HS-5 (cell line): ENCODE measurements at places on chromosomes 12 and 14.

GRCh38 chr14:58571769-58572472, 65.8 kb upstream of the DACT1 start:
- DNase-seq: peak; percentile 32

DNA sequence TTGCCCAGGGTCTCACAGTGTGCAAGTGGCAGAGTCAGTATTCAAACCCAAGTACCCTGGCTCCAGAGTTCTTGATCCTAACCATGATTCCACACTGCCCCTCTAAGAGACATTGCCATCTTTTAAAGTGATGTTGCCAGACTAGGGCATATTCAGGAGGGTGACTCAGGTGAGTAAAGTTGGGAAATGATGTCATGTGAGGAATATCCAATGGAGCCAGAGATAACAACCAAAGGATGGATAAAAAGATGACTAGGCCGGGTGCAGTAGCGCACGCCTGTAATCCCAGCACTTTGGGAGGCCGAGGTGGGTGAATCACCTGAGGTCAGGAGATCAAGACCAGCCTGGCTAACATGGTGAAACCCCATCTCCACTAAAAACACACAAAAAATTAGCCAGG, 85.6 kb downstream of the SMOC1 start:
- DNase-seq: no peak

- DNase-seq: no peak
Measured at GRCh38 chr14:100065111-100065871, at the start of gene EVL. Gene EVL, plus strand, starts transcription at chr14:100065422. Its CDS starts 79 bp downstream, at chr14:100065501.

- DNase-seq: no peak
Measured at GRCh38 chr14:56100556-56100955, 17.7 kb upstream of the PELI2 start.

DNA sequence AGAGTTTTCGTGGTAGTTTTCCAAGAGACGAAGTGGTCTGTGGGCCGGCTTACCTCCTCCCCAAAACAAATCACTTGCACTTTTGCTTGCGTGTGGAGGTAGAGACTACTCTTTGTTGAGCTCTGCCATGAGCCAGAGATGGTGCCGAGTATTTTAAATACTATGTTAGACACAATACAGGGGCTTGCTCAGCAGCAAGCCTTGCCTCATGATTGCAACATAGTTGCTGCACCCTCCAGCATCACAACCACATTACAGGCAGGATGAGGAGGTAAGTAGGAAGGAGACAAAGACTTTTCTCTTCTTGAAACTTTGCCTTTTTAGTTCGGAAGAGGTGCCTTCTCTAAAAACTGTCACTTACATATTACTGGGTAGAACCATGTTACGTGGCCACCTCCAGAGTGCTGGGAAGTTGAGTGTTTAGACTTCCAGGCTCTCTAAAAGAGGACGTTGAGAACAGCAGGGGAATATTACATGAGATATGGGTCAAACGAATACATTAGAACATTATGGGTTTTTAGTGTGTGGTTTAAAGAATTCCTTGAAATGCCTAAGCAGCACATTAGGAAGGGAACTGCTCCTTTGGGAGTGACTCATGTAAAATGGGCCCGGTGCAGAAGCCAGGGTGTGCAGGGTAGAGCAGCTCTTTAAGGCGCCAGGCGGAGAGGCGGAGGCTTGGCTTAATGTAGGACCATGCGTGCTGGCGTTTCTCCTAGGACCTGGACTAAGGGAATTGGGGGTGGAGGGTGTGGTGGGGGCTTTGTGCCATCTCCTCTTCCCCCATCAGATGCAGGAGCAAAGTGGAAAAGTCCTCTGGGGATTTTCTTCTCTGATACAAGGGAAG, 110.6 kb upstream of the PRMT8 start:
- DNase-seq: no peak

DNA sequence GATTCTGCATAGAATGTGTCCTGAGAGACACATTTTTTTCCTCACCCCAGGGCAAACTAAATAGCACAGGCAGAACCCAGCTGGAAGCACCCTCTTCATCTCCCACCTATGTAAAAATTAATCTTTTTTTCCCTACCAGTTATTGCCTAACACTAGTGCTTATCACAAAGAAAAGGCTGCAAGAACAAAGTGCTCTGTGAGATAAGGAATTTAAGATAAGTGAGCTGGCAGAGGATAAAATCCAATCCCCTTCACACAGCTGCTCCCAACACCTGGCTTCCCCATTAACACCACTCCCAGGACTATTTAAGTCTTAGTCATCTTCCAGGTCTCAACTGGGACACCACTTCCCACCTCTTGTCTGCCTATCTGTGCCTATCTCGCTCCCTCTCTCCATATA, 75.2 kb downstream of the TTC9 start:
- no peak for DNase-seq

DNA sequence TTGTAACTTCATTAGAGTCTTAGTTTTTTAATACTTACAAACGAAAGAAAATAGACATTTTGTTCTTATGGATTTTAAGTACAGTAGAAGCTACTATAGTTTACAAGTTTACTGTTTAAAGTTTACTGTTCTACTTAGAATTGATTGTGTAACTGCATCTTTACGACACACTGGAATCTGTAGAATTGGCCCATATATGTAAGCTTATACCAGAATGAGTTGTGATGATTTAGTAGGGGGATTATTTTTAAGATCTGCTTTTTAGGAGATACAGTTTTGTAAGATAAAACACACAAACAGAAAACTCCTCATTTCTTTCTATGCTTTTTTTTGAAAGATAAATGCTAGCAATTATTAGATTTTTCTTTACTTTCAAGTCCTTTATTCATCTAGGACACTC, 30.2 kb upstream of the NAV3 start:
- DNase-seq: no peak

DNA sequence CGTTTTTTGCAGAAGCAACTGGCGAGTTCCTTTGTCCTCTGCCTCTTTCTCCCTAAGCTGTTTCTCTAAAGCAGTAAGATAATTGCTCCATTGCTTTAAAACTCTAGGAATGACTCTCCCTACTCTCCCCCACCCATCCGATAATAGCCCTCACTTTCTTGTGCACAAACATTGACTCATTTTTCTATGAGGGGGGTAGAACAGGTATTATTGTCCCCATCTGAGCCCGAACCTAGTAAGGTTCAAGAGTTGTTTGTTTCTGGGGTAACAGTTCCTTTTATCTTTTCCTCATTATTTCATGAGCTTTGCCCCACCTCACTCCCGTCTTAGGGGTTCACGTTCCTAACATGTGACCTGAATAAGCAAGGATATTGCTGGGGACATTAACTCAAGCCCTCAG, 190.6 kb downstream of the EMP1 start:
- DNase-seq: no peak

DNA sequence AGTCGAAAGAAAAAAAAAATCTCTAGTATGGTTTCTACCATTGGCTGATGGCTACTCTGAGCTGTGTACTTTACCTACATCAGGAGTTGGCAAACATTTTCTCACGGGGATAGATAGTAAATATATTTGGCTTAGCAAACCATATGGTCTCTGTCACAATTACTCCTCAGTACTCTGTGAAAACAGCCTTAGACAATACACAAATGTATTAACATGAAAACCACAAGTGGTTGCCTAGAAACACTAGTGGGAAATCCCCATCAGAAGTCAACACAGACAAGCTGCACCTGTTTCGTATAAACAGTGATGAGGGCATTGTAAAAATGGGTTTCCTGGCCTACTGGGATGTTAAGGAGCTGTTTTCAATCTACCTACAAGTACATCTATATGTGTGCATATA, 84.6 kb upstream of the NAV3 start:
- no peak for DNase-seq

DNA sequence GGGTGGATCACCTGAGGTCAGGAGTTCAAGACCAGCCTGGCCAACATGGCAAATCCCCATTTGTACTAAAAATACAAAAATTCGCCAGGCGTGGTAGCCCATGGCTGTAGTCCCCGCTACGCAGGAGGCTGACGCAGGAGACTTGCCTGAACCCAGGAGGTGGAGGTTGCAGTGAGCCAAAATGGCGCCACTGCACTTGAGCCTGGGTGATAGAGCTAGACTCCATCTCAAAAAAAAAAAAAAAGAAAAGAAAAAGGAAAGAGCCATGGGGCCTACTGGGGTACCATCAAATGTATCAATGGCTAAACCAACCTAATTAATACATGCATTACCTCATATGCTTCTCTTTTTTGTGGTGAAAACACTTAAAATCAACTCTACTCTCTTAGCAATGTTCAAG, 10.7 kb downstream of the TFCP2 start:
- no peak for DNase-seq

- DNase-seq: no peak
Measured at GRCh38 chr14:54785778-54786770, 116.6 kb downstream of the GCH1 start.

DNA sequence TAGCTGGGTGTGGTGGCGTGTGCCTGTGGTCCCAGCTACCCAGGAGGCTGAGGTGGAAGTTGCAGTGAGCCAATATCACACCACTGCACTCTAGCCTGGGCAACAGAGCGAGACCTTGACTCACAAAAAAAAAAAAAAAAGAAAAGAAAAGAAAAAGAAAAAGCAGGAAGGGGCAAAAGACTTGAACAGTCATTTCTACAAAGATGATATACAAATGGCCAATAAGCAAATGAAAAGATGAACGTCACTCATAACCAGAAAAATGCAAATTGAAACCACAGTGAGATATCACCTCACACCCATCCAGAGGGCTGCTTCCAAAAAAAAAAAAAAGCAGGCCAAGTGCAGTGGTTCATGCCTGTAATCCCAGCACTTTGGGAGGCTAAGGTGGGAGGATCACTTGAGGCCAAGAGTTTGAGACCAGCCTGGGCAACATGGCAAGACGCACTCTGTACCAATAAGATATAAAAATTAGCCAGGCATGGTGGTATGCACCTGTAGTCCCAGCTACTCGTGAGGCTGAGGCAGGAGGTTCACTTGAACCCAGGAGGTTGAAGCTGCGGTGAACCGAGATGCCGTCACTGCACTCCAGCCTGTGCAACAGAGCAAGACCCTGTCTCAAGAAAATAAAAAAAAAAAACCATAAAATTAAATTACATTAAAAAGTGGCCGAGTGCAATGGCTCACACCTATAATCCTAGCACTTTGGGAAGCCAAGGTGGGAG, 20.5 kb downstream of the UBC start:
- no peak for DNase-seq

DNA sequence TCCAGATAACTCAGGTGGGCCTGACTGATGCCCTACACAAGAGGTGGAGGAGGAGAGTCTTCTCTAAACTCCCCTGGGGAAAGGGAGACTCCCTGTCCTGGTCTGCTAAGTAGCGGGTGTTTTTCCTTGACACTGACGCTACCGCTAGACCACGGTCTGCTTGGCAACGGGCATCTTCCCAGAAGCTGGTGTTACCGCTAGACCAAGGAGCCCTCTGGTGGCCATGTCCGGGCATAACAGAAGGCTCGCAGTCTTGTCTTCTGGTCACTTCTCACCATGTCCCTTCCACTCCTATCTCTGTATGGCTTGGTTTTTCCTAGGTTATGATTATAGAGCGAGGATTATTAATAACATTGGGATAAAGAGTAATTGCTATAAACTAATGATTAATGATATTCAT, 965.5 kb downstream of the TMEM121 start:
- no peak for DNase-seq

DNA sequence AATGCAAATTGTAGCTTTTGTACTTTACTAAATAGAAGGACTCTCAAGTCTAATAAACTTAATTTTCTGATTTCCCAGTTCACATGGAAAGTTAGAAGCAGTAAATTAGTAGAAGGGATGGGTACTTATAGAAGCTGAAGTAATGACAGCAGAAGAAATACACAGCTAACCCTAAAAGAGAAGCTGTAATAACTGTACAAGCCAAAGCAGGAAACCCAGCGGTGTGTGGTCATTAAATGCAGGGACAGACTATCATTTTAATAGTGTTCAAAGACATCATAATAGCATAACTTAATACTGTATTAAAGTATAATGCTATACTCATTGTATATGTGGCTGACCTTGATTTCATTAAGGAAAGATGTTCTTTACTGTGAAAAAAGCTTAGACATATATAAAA, 74.9 kb downstream of the PCNX1 start:
- DNase-seq: no peak

GRCh38 chr12:1863823-1864222, 43.5 kb downstream of the LRTM2 start:
- DNase-seq: no peak

DNA sequence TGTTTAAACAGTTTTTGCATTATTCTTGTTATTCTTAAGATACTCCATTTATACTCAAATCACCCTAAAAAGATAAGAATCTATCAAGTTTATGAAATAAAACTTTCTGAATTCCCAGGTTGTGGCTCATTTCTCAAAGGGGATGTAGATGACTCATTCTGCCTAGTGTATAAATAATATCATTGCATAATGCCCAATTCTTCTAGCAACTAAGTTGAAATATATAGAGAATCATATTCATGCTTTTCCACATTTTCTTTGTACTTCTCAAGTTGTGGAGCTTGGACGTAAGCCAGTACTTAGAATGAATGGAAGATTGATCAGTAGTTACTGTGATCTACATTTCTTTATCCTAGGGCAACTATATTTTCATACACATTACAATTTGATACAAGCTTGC, 201.1 kb downstream of the PPFIA2 start:
- peak; percentile 67 for DNase-seq

DNA sequence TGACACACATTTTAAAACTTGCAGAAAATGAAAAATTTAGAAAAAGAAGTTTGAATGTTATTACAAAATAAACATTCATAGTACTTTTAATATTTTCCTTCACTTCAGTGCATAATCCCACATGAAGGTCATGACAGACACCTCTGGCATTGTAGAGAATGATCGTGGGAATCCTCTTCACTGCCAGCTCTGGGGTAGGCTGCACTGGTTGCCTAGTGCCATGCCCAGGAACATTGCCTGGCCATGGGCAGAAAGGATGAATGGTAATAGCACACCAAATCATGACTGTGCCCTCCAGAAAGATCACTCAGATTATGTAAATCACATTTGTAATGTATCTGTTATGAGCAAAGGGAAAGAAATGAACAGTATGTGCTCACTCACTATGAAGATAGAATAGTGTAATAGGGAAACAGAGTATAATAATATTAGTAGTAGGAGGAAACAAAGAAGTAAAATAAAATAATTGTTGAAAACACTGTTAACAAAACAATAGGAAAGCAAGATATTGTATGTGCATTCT, 161.6 kb downstream of the PLCZ1 start:
- DNase-seq: no peak

- DNase-seq: no peak
Measured at GRCh38 chr12:131829356-131829747, 1.2 kb downstream of the MMP17 start.

DNA sequence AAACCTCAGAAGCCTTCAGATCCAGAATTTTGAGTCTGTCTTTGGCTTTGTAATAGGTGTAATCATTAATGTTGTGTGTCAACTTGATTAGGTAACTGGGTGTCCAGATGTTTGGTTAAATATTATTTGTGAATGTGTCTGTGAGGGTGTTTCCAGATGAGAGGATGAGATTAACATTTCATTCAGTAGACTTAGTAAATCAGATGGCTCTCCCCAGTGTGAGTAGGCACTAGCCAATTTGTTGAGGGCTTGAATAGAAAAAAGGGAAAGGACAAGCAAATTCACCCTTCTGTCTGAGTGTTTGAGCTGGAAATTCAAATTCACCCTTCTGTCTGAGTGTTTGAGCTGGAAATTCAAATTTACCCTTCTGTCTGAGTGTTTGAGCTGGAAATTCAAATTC, 932.2 kb downstream of the SLC6A15 start:
- DNase-seq: no peak

GRCh38 chr12:76766161-76766560, 2.2 kb downstream of the ZDHHC17 start:
- DNase-seq: no peak

- no peak for DNase-seq
Measured at GRCh38 chr14:51202914-51203665, 37.0 kb upstream of the TMX1 start.
